ENCODE measurements at places on chromosomes 5 and 9.

DNA sequence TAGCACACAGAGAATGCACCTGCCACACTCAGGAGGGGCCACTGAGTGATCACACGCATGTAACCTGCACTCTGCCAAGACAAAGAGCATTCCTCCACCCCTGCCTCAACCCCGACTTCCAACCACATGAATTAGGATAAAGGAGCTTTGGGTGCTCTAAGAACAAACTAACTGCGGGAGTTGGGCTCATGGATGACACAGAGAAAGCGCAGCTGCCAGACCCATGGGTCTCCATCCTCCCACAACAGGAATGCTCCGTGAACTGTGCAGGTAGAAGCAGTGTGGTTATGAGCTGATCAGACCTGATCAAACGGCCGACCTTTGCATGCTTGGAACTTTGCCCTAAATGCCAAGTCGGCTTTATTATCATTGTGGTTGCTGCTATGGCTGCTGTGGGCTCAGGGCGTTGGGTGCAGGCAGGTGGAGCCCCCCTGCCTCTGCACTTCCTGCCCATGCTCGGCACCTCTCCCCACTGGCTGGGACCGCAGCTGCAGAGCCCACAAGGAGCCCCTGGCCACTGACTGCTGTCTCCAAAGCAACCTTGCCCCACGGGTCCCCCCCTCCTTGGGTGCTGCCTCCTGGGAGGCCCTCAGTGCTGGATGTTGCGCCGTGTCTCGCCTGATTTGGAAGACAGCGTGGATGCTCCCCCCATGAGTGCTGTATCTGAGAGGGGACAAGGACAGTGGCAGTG is 2.6 kb upstream of the SLC6A3 start:
- no peak for DNase-seq

- no peak for DNase-seq
Measured at GRCh38 chr9:134658378-134658955, 16.9 kb downstream of the COL5A1 start.

- DNase-seq, result no peak
Measured at GRCh38 chr5:133727636-133728035, 115.3 kb upstream of the FSTL4 start.

- DNase-seq, result no peak
Measured at GRCh38 chr9:21993007-21993406, 1.2 kb downstream of the CDKN2A start.

- no peak for DNase-seq
Measured at GRCh38 chr9:95098391-95098921, 219.1 kb downstream of the FANCC start.

GRCh38 chr5:45060724-45061123 is 252.0 kb downstream of the MRPS30 start:
- DNase-seq, result peak; percentile 45

GRCh38 chr5:150613991-150614660 is 26.3 kb upstream of the SYNPO start:
- DNase-seq, result no peak

DNA sequence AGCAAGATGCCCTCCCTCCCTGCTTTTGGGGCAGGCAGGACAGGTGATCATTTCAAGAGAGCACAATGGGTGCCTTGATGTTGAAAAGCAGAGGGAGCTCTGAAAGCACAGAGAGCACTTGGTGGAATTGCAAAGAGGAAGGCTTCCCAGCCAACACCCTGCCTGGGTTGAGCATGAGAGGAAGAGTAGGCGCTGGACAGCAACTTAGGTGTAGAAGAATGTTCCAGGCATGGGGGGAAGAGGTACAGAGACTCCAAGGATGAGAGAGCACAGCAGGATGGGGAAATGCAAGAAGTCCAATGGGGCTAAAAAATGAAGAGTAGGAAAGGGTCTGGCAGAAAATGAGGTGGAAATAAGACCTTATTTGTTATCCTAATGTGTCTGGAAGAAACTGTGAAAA is 144.8 kb downstream of the TRIM36 start:
- DNase-seq, result no peak

DNA sequence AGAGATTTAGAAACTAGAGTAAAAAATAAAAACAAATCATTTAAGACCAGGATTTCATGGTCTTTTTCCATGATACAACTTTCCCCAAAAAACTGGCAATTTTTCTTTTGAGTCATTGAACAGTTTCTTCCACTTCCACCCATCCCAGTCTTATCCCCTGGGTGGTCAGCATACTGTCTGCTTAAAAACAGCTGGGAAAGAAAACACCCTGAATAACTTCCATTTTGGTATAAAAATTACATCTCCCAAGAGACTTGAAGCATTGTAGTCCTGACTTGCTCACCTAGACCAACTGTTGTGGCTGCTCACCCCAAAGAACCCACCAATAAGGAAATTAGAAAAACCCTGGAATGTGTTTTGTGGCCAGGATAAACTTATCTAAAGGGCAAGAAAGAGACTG is 731.3 kb downstream of the NR2F1-AS1 start:
- no peak for DNase-seq

DNA sequence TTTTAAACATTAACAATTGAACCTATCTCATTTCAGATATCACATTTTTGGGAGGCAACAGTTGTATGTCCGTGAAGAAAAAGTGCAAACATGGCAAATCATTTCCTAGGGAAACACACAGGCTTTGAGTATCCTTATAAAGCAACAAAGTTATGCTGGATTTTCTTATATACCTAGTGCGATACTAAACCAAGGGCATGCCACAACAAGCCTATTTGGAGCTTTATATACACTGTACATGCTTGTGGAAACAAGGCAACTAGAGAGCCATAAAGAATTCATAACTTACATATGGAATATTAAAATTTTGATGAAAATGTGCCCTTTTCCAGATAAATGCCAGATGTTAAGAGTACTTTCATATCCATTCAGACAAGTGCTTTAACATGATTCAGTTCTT is 191.4 kb downstream of the DCP2 start:
- no peak for DNase-seq

GRCh38 chr5:14417276-14417730 is 164.3 kb upstream of the OTULINL start:
- DNase-seq, result no peak

- DNase-seq, result no peak
Measured at GRCh38 chr5:174259696-174260420, 214.4 kb downstream of the NSG2 start.

- peak; percentile 76 for DNase-seq
Measured at GRCh38 chr5:72013766-72014624, 93.3 kb upstream of the MAP1B start.

GRCh38 chr5:54438620-54439389 is 16.7 kb upstream of the HSPB3 start:
- no peak for DNase-seq

DNA sequence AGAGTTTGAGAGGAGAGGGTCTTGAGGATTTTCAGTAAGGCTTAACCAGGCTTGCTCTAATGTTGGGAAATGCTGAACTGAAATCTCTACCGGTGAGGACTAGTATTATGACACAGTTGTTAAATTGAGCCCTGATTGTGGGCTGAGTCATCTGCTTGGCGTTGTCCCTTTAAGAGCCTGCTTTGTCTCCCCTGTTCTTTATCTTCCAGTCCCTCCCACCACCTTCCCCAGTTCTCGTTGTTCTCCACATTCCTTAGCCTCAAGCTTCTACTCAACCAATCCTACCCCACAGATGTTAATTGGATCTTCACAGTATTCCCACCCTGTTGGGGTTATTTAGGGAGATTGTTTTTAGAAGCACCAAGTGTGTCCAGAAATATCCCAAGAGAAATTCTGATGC is 57.6 kb downstream of the ANKRD55 start:
- peak; percentile 54 for DNase-seq

DNA sequence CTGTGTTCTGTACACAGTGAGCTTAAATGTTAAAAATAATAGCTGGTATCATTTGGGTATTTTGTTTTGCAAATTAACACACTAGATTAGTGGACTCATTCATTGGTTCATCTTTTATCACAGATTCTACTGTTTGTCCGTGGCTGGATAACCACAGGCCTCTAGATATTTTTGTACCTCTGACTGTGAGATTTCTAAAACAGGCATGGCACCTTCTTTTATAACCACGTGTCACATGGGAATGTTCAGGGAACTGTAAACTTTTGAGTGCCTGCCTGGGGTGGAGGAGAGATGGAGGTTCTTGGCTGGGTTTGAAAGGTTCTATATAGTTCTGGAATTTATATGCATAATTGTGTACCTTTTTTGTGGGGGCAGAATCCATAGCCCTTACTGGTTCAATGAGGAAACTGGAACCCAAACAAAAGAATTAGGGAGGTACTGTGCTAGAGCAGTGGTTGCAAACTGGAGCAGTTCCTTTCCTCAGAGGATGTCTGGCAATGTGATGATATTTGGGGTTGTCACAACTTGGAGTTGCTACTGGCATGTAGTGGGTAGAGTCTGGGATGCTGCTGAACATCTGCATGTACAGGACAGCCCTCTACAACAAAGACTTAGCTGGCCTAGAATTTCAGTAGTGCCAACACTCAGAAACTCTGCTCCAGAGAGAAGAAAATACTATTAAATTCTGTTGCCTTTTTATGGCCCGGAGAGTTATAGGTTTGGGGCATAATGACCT is 16.9 kb downstream of the TLE4 start:
- no peak for DNase-seq

Measured in HAP-1 (cell line).